Amniotic epithelial cell (primary cell): ENCODE measurements at places on chromosomes 6 and 20.

DNA sequence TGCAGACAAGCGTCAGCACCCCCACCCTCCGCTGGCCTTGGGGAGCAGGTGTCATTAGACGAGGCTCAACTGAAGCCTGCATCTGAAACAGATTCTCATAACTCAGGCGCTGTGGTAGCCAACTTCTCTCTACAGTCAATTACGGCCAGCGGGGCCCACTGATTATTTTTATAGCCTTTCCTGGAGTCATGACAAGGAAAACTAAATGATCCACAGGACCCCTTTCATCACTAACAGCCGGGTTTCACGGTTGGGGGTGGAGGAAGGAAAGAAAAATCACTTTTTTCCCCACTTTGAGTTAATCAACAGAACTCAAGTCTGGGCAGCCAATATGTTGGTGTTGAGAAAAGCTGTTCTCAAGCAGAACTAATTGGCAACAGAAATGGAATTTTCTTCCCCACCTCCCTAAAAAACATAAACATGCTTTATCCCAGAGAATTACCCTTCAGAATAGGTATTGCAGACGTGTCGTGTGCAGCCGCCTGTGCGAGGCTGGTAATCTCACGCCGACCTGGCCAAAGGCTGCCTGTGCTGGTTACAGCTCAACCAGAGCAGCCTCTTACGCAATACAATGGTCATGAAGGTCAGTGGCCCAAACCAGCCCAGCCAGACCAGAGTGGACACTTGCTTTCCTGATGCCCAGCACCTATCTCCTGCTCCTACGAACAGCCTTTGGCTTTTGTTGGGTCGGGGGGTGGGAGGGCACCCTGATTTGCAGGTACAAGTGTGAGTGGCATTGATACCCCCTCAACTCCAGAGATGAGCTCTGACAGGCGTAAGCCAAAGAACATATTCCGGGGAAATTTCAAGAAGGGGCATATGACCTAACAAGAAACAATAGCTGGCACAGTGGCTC is 11.0 kb downstream of the RIPOR3 start:
- peak; percentile 74 for DNase-seq

DNA sequence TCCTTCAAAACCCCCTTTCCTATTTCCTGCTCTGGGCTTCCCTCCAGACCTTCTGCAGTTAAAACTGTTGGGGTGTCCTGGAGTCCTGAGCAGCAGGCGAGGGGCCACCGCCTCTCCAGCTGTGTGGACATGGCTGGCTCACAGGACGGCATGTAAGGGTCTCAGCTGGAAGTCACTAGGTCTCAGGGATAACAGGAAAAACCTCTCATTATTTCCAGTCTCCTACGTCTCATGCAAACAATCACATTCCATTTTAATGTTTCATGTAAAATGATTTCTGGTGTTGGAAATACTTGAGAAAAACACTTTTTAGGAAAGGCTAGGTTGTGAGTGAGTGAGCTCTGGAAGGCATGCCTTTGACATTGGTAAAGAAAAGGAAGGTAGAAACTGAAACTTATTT is 158.7 kb downstream of the SCML4 start:
- DNase-seq = no peak

DNA sequence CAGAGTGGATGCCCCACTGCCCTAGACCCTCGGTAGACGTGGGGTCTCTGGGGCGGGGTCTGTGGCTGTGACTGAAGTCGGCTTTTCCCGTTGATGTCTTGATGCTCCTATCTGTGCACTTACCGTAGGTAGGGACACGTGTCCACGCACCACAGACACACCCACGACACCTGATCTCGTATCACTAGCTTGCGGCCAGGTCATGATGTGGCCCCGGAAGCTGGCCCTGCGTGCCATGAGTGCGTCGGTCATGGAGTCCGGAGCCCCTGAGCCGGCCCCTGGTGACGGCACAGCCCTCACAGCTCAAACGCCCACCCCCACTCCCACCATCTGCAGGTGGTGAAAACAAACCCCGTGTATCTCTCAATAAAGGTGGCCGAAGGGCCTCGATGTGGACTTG is 33.9 kb upstream of the MRGBP start:
- DNase-seq = no peak

- peak; percentile 62 for DNase-seq
Measured at GRCh38 chr6:15735567-15736265, 72.9 kb upstream of the DTNBP1 start.

DNA sequence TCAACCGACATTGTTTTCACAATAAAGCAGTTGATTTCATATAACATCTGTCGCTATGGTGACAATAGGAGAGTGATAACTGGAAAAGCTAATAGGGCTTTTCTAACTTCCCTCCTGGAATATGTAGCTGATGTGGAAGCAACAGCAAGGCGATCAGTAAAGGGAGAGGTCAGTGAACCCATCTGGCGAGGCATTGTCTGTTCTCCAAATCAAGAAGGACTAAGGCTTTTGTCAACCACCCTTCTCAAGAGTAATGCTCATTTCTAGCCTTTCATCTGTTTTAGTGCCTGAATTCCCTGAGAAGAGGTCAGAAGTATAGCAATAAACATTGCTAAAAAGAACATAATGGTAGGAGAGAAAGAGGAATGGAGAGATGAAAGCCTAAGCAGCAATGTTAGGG is 201.3 kb downstream of the AKAP7 start:
- DNase-seq = no peak

- DNase-seq = no peak
Measured at GRCh38 chr6:42250274-42250931, 32.7 kb upstream of the MRPS10 start.

DNA sequence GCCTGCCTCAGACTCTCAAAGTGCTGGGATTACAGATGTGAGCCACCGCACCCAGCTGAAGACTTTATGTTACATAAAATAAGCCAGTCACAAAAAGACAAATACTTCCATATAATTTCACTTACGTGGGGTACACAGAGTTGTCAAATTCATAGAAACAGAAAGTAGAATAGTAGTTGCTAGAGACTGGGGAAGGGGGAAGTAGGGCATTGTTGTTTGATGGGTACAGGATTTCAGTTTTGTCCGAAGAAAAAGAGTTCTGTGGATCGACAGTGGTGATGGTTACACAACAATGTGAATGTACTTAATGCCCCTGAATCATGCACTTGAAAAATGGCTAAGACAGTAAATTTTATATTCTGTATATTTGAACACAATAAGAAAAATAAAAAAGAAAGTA is 41.6 kb upstream of the ANKEF1 start:
- DNase-seq = no peak

DNA sequence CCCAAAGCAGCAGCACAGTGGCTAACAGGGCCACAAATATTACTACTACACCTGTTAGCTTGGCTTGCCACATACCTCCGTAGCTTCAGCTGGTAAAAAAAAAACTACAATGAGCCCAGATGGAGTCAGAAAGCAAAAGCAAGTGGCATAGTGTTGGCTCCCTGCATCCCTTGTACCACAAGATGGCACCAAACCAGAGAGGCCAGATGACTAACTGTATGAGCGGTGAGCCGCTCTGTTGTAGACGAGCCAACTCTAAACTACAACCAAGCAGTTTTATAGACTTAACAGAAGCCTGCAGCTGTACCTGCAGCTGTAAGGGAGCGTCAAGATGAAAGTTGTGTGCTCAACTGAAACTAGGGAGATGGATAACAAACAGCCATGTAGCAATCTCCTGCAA is 84.5 kb upstream of the MCHR2 start:
- peak; percentile 55 for DNase-seq

DNA sequence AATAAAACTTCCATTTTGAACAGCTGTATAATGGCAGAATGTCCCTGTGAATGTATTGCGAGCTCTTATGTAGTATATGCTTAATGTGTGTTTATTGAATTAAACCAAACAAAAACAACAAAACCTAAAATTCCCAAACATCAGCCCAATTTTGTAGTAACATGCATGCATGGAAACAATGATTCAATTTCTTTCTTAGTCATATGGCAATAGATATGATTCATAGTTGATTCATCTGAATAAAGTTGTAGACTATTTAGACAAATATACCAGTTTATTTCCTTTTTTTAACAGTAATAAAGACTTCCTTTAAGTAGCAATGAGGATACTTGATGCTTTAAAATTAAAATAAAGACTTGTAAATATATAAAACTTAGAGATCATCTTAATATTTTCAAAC is 670.6 kb downstream of the CD109 start:
- DNase-seq = no peak

DNA sequence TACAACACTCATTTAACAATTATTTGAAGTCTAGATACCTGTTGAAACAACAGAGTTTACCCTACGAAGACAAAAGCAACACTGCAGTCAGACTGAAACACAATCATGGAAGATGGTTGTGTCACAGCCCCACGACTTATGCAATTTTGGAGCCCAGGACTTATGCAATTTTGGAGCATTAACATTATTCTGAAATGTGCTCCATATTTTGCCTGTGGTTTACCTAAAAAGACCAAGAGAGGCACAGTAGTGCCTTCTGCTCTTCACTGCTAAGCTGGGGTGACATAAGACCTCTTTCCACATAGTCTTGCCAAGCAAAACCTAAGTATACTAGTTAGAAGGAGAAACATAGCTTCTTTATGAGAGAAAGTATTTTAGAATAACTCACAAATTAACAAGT is 216.5 kb downstream of the PTPRK start:
- peak; percentile 16 for DNase-seq

- DNase-seq = no peak
Measured at GRCh38 chr6:98292810-98293209, 541.6 kb upstream of the POU3F2 start.

DNA sequence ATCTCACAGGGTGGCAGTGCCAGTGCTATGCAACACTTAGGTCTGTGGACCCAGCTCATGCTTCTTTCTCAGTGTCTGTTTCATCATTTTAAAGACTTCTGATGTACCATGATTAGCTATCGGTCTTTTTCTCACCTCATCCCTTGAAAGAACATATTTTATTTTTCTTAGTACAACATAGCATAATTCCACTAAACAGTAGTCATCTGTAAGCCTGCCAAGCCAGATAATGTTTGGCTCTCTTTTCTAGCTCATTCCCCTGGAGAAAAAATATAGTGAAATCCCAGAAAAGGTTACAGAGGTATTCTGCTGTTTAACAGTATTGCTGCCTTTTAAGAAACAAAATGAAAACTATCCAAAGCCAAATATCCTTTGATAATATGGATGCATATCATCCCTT is 177.0 kb upstream of the MMS22L start:
- DNase-seq = no peak

GRCh38 chr20:17875981-17876385 is 92.6 kb downstream of the SNX5 start:
- DNase-seq = no peak
